ENCODE measurements at places on chromosomes 5 and 9.

DNA sequence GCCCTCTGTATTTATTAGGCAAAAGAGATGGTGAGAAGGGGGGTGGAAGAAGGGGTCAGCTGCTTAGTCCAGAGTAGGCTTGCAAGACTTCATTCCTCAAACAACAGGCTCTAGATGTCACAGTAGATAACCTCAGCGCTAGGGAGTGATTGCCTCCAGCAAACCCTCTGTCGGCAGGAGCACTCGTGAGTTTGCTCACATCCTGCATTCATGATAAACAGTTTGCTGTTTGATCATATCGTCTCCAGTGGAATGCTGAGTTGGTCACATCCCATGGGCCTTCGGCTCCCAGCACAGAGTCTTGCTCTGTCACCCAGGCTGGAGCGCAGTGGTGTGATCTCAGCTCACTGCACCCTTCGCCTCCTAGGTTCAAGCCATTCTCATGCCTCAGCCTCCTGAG lies 3.6 kb downstream of the TTC23L start:
- no peak for DNase-seq

GRCh38 chr9:113892861-113893491 lies 16.9 kb downstream of the ZNF618 start:
- no peak for DNase-seq

DNA sequence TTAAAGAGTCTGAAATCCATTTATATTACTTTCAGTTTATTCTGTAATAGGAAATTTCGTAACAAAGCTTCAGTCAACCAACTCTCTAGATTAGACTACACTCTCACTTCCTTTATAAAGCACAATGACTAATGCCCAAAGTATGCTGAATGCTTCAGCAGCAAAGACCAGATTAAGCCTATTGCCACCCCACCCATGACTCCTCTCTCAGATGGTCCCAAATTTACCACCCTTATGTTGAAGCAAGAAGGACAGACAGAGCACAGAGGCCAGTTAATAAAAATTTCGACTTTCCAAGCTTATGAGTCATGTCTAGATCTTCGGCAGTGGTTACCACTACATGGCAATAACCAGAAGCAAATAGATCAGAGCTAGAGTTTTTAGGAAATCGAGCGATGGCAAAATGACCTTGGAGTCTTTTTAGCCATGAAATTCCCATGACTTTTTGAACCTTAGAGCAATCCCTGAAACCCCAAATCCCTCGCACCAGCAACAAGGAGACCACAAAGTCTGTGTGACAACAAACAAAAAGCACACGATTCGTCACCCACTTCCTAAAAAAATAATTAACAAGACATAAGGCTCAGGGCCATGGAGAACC lies 287.8 kb upstream of the RASA1 start:
- DNase-seq, result no peak

GRCh38 chr5:95392593-95393182 lies 1.5 kb downstream of the FAM81B start:
- DNase-seq, result no peak

DNA sequence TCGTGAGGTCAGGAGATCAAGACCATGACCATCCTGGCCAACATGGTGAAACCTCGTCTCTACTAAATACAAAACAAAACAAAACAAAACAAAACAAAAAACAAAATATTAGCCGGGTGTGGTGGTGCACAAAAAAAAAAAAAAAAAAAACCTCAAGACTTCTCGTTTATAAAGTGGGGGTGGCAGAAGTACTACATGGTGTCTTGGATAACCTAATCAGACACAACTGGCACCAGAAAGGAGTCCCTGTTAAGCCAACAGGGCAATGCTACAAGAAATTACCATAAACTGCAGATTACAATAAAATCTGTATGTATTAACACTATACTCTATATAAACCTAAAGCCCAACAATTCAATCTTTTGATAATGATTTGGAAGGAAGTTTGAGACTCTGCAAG lies 50.0 kb downstream of the SERINC5 start:
- DNase-seq, result no peak

- DNase-seq, result no peak
Observed at GRCh38 chr9:81717747-81718077, 28.4 kb upstream of the TLE1 start.

GRCh38 chr5:127389601-127390000 lies 99.0 kb downstream of the MEGF10 start:
- DNase-seq, result no peak

GRCh38 chr9:81801190-81801589 lies 111.8 kb upstream of the TLE1 start:
- DNase-seq, result no peak
